Activated B cell treated with CpG ODN at 0.5 μM for 24 hours (primary cell): ENCODE measurements at places on chromosomes 5 and 9. TPM values are rescaled to one million over a fixed set of nuclear protein-coding genes. Genes with fewer than 3 reads are reported as not detected.

Gene SEMA4D
- total RNA-seq, result 68.0 and 79.7 TPM in 2 replicates

Gene WNT8A
- not detected in 2 replicates for total RNA-seq

Gene PCDHB15
- total RNA-seq, result not detected in 2 replicates

Gene FGFR4
- total RNA-seq, result 1.5 and 3.0 TPM in 2 replicates

DNA sequence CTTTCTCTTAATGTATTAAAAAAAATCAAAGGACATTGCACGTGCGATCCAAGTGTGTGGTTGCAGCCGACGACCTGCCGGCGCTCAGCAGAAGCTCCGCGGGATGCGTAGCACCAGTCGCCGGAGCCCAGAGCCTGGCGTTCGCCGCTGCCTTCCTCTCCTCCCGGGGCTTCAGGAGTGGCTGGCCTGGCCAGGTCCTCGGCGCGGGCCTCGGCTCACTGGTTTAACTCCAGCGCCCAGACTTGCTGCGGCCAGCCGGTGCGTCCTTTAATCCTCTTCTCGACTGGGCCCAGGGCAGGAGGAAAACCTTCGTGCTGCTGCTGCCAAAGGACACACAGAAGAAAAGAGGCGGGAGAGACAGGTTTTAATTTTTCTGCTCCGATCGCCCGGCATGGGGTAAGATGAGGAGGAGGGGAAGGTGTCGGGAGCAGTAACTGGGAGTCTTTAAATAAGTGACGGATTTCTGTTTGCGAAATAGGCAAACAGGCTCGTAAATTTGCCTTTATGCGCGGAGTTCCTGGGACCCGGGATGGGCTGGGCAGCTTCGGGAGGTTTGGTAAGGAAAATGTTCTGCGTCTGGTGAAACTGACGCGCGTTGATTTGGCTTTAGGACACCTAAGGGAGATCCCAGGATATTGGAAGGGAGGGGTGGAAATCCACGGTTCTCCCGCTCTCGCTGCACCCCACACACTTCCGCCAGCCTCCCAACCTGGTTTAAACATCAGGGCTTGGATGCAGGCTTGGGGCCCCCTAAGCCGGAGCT, 2.3 kb downstream of the HAND1 start:
- DNase-seq, result no peak

- no peak for DNase-seq
These were observed 2.4 kb upstream of the ZSWIM6 start for GRCh38 chr5:61329550-61330128.

- no peak for DNase-seq
These were observed 46.3 kb downstream of the STC2 start for GRCh38 chr5:173281910-173282309.

DNA sequence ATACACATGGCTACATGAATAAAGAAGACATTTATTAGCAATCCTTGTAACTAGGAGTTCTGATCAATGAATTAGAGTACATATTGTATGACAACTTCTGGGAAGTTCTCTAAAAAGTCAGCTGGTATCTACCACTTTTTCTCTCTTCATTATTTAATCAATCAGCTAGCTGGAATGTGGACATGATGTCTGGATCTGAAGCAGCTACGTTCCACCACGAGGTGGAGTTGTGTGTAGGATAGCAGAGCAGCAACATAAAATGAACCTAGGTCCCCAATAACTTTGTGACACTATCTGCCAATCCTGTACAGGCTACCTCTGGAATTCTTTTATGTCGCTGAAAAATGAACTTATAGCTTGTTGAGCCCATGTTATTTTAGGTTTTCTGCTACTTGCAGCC, 32.9 kb upstream of the ENTREP1 start:
- DNase-seq, result no peak

GRCh38 chr5:84403773-84404172, 19.1 kb upstream of the EDIL3 start:
- DNase-seq, result no peak

GRCh38 chr5:53480416-53481158, at the start of gene FST:
FST (plus strand) TSS chr5:53480629; CDS start chr5:53480792, 163 bp downstream.
- peak; percentile 21 for DNase-seq

- no peak for DNase-seq
These were observed 1091.6 kb downstream of the PTPRD start for GRCh38 chr9:9521033-9521779.

- no peak for DNase-seq
These were observed 27.1 kb upstream of the FAM240B start for GRCh38 chr9:38747067-38747466.

DNA sequence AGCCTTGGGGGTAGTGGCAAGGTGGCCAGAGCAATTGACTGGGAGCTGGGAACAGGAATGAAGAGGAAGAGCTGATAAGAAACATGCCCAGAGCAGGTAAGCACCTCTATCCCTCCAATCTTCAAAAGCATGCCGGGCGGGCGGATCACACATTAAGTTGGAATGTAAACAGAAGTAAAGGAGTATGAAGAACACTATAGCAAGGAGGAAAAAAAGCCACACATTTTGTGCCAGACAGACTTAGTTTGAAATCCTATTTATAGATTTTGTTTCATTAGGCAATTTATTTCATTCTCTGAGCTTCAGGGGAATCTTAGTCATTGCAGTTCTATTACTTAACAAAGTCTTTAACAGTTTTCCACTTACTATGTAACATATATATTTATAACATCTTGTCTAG, 173.9 kb upstream of the TNC start:
- DNase-seq, result no peak

DNA sequence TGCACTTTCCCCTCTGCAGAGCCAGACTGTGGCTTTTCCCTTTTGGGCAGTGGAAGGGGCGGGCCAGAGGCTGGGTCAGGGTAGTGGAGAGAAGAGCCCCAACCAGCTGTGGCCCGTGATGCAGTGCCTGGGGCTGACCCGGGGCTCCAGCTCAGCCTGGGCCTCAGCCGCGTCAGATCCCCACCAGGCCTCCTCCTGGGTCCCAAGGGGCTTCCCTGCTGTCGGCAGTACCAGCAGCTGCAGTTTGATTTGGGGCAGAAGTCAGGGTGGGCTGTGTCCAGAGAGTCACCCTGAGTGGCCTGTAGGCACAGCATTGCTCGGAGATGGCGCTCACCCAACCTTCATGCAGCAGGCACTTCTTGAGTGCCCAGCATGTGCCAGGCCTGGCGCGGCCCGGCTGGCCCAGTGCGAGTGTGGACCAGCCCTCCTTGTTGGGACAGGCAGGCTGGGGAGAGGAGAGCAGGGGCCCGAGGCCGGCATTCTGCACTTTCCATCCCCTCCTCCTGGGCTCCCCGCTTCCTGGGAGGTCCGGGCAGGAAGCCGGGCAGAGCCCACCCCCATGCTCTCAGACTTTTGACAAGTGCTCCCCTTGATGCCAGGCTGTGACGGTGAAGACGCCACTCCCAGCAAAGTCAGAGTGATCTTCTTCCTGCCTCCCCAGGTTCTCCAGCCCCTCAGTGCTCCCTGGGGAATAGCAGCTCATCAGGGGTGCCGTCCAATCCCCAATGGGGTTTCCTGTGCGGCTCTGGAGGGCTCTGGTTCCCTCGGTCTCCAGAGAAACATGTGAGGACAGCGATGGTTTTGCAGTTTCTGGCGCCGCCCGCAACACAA, 88.3 kb upstream of the COL5A1 start:
- DNase-seq, result no peak

GRCh38 chr9:121262423-121262822, 5.5 kb upstream of the GSN start:
- no peak for DNase-seq

DNA sequence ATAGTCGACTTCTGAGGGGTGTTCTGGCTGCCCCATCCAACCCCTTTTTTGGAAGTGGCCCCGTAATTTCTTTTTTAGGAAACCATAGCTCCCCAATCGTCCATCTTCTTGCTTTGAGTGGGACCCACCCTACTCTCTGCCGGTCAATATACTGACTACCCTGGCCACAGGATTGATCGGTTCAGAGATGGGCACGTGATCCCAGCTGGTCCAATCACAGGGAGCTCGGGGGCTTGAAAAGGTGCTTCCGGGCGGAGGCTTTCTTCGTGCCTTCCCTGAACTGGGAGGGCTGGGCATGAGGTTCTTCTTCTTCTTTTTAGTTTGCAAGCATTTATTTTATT, 78.7 kb upstream of the SH3PXD2B start:
- DNase-seq, result no peak

- no peak for DNase-seq
These were observed 144.3 kb downstream of the GIN1 start for GRCh38 chr5:102975457-102976182.

DNA sequence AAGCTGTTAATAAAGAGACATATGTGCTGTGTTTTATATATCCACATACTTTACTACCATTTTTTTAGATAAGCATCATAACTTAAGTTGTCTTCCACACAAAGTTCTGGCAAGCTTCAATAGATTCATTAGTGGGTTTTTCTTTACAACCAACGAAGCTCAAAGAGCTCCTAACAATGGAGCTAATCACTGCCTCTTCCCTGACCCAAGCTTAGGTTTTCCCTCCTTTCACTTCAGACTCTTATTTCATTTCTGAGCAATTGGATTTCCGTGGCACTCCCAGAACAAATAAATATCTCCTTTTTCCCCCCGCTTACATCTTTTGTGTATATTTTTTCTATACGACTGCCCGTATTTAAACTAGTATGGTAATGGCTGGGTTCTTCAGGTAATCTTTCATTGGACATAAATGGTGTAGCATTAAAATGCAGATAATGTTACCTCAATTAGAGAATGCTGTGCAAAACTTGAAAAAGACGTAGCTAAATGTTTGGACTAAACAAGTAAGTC, 275.5 kb upstream of the TMEM161B start:
- no peak for DNase-seq

GRCh38 chr5:1732238-1732941, 67.2 kb downstream of the MRPL36 start:
- no peak for DNase-seq

GRCh38 chr5:170635706-170636105, 131.9 kb downstream of the KCNIP1 start:
- no peak for DNase-seq

DNA sequence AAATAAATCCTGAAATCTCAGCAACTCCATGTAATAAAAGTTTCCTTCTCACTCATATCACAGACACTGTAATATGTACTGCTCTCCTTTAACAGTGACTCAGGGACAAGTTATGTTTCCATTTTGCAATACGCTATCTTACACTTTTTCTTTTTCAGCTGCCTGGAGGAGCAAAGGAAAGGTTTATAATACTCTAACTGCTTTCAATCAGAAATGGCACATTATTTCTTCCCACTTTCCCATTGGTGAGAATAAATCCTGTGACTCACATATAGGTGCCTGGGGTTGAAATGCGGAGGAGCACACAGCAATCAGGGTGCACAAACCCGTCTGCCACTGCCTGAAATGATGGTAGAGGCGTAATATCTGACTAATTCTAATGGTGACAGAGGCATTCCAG, 186.6 kb downstream of the HINT1 start:
- DNase-seq, result no peak

GRCh38 chr5:100723229-100723628, 179.9 kb downstream of the ST8SIA4 start:
- no peak for DNase-seq

- no peak for DNase-seq
These were observed 138.1 kb downstream of the MYO10 start for GRCh38 chr5:16797951-16798350.

DNA sequence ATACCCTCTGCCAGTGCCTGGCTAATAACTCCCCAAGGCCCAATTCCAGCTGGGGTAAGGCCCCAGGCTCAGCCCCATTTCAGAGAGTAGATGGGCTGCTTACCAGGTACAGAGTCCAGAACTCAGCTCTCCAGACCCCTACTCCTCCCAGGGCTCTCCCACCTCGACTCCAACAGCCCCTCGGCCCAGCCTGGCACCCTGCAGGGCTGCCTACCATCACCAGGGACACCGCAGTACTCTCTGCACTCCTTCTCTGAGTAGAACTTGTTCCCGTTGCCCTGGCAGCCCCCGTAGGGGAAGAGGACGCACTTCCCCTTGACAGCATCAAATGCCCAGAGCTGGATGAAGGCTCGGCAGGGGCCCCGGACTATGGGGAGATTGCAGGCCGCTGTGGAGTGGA, 17.4 kb downstream of the AMBP start:
- no peak for DNase-seq
